ENCODE measurements at places on chromosomes 2 and 18.

DNA sequence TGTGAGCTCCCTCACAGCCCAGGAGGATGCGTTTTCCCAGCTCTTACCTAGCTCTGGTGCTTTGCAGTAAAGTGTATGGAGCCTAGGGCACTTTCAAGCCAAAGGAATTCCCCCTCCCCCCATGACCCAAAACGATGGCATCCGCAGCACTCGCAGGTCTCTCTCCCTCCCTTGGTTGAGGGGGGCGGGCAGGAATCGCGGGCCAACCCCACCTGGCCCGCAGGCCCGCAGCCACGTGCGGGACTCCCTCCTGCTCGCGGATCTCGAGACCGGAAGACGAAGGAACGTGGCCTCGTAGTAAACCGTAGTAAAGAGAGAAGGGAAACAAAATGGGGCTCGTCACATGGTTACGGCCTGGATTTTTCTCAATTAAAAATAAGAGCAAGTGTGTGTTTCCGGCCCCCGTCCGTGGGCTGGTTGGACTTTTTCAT, 8.5 kb downstream of the IRS1 start:
- DNase-seq, result no peak

- no peak for DNase-seq
These were observed 10.7 kb upstream of the RNU4ATAC start for GRCh38 chr2:121519732-121520640.

DNA sequence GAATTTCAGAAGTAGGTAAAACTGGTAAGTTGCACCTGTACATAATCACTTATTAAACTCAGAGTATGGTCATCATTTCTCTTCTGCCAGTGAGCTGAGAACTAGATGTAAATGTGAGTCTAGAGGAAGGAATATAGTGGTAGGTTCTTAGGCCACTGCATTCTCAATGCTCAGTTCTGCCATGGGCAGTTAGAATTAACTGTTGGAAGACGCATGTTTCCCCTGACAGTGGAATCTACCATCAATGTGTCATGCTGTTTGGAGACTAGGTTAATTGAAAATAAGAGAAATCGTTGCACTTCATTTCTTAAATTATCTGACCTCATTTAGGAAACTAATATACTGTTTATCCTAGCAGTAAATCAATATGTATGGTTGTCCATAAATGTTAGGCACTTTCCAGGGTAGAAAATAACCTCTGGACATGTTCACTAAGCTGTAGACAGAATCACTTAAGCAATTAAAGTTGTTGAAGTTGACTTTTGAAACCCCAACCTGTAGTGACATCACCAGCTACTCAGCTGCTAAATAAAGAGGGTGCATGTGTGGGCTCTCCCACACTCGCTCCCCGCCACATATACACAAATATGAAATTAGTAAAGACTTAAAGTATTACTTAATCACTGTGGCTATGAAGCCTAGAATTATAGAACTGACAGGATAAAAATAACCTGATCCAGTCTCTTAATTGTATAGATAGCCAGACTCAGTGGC, 91.5 kb upstream of the NOSTRIN start:
- no peak for DNase-seq

DNA sequence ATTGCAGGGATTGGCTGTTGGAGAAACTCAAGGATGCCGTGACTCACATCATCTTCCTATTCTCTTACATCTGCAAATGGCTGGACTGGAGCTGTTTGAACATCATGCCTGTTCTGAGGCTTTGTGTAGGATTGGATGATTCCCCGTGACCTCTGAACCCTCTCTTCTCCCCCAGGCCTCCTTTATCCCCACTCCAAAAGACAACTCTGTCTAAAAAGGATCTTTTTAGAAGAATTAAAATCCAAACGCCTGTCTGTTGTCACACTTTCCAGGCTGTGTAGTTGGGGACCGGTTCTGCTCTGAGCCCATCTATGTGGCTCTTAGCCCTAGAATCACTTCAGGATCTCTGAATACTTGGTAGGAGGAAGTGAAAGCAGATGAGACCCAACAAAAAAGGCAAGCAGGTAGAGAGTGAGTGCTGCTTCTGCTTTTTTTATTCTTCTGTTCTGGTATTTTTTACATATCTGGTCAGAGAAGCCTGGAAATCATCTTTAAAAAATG, 565 bp downstream of the SP140 start:
- DNase-seq, result no peak

GRCh38 chr18:2146092-2146491, 425.2 kb downstream of the METTL4 start:
- DNase-seq, result no peak

DNA sequence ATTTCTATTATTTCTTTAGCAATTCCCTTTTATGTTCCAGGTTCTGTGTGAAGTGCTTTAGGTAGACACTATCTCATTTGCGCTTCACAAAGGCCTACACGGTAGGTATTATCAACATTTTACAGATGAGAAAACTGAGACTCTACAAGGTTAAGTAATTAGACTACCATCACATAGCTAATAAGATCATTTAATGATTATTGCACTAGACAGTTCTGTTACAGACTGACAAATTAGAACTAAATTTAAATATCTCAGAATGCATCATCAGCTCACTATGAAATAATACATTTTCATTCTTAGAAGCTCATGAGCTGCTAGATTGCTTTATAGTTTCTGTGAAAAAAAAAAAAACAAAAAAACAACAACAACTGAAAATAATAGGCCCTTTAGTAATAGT, 37.9 kb downstream of the DARS1 start:
- DNase-seq, result no peak

GRCh38 chr18:38297910-38298309, 732.3 kb upstream of the CELF4 start:
- DNase-seq, result no peak

GRCh38 chr2:236169741-236170589, 1.8 kb upstream of the GBX2 start:
- DNase-seq, result no peak

DNA sequence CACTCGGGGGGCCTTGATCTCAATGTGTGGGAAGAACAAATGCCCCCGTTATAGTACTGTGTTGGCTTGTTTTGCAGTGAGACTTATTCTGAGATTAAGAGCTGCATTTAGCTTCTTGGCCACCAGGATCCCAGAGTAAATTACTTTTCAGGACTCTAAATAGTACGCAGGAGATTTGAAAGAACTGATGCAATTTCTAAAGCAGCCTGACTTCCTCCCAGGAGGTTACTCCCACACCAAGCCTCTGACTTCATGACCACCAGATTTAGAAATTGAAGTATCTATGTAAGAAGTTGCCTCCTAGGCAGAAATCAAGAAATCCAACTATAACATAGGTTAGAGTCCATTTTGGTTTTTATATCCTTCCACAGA, 67.0 kb downstream of the FEZ2 start:
- no peak for DNase-seq

GRCh38 chr2:100237163-100237562, 85.1 kb downstream of the LONRF2 start:
- DNase-seq, result no peak

DNA sequence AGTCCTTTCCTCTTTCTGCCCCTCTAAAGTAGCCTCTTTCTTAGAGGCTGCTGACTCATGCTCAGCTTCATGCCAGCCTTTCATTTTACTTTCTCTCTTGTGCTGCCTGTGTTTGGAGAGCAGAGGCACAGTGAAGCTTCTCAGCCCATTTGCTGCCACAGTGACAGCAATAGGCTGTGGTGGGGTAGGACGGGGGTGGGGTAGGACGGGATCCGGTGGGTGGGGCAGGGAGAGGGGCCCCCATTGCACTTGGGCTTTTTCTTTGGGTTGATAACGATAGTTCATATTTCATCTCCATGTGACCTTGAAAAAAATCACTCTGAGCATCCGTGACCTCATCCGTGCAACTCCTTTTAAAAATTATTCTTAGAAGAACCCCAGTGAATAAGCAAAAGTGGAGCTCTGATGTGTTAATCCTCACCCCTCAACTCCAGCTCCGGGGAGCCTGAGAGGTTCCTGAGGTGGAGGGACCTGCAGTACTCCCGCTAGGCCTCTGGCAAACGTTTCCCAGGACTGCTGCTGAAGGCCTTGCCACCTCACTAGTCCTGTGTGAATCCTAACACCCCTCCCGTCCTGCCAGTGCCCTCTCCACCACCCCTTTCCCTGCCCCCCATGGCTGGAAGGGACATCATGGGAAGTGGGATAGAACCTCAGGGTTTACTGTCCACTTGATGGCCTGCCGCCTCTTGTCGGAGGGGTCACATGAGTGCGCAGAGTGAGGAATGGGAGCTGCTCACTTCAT, 70.8 kb downstream of the INPP4A start:
- no peak for DNase-seq

DNA sequence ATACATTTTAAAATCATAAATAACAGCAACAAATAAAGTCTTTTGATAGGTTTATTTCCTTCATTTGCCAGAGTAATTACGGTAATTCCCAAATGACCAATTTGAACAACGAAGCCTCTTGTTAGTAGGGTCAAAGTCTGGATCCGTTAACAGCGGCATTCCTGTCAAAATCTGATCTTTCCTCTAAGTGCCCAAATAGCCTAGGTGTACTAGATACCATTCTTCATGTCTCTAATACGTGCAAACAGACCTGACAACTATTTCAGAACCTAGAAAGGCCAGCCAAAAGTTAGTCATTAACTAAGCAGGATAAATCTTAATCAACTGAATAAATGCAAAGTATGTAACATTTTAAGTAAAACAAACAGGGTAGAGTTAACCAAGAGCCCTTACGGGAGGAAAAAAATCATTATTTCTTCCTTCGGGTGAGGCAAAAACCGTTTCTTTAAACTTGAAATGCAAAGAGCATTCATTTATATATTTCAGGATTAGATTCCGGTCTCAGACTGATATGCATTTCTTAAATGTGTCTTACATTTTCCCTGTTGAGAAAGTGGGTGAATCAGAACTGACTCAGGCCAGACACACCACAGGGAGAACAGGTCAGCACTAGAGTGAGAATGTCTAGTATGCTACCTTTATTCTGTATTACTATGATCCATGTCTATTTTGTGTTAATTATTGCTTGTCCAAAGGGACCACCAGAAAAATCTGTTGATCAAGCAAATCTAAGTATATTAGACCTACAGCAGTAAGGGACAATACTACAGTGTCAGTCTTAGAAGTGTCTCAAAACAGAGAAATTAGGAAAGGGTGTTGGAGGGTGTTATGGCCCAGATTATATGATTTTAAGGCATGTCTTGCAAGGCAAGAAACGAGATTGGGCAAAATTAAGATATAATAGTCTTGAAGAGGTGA, 141.5 kb upstream of the NDUFV2 start:
- DNase-seq, result no peak

DNA sequence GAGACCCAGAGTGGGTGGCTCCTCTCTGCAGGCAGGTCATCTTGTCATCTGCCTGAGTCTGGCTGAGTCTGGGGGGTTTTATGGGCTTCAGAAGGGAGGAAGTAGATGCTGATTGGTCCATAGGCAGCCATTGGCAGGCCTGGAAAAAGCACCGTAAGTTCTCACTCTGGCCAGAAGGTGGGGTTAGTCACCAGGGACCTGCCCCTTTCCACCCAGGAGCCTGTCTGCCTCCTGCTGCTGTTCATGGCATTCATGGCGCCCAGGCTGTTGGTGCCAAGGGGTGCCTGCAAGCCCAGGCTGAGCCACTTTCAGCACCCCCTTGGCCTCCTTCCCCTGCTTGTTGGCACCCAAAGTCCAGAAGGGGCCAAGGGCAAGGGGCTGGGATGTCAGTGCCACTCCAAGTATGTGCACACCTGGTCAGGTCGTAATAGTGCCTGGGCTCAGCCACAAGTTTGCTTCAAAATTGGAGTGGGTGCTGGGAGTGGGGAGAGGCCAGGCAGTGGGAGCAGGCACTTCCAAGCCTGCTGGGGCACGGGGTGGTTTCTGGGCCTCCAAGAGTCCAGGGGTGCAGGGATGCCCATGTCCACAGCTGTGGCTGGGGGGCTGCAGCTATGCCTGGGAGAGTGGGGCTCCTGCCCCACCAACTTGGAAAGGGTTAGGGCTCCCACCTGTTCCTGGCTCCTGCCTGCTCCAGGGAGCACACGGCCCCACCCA, 178.1 kb downstream of the FAM210A start:
- no peak for DNase-seq

- DNase-seq, result no peak
These were observed 170.7 kb downstream of the ADCYAP1 start for GRCh38 chr18:1075322-1075721.

DNA sequence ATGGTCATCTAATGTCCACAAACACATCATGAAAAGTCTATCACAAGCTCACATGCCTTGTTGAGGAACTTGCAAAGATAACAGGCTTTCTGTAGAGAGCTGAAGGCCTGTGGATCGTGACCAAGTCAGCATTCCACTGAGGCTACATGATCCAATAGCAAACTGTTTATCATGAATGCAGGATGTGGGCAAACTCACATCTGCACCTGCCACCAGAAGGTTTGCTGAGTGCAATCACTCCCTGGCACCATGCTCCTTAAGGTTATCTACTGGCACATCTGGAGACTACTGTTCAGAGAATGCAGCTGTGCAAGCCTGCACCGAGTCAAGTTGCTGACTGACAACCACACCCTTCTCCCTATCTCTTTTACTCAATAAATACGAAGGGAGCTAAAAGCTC, 67.3 kb upstream of the ACAA2 start:
- DNase-seq, result no peak

- no peak for DNase-seq
These were observed 18.0 kb downstream of the DYTN start for GRCh38 chr2:206700156-206700555.

DNA sequence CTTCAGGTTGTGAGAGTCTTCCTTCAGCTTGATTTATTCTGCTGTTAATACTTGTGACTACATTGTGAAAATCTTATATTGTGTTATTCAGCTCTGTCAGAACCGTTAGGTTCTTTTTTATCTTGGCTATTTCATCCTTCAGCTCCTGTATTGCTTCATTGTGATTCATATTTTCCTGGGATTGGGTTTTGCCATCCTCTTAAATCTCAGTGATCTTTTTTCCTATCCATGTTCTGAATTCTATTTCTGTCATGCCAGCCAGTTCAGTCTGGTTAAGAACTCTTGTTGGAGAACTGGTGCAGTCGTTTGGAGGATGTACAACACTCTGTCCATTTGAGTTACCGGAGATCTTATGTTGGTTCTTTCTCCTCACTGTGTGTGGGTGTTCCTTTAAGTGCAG, 19.1 kb downstream of the MSTN start:
- DNase-seq, result no peak

DNA sequence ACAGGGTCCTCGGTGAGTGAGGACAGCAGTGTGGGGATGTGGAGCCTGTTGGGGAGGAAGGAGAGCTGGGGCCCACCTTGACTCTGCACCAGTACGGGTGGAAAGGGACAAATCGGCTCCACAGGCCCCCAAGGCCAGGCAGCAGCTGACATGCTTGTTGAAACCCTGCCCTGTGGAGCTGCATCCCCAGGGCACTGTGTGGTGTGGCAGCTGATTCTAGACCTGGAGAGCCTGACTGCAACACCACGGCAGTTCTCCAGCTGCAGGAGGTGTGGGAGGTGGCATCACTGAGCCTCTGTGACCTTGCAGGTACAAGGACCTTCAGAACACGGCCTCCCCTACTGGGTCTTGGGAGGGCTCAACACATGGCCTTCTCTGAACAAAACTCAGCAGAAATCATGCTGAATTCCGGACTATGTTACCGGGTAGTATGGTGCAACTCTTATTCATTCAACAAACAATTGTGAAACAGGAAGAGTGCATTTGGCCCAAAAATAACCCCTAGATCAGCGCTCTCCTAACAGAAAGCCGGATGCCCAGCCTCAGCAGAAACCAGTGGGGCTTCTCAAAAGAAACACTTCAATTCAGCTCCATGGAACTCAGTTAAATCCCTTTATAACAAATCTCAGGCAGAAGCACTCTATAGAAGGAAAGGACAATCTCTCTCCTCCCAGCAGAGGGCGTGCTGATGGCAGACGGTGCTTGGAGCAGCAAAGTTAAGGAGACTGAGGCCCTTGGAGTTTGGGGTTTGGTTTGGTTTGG, 104.4 kb upstream of the SALL3 start:
- DNase-seq, result no peak

All from activated gamma-delta T cell treated with anti-CD3 and anti-CD28 coated beads, Interleukin-2, amount 50 U/mL, for 16 hours (primary cell).